ENCODE measurements at places on chromosomes 11 and 22.

GRCh38 chr11:18705651-18706281, 7.2 kb downstream of the TMEM86A start:
- DNase-seq = no peak

DNA sequence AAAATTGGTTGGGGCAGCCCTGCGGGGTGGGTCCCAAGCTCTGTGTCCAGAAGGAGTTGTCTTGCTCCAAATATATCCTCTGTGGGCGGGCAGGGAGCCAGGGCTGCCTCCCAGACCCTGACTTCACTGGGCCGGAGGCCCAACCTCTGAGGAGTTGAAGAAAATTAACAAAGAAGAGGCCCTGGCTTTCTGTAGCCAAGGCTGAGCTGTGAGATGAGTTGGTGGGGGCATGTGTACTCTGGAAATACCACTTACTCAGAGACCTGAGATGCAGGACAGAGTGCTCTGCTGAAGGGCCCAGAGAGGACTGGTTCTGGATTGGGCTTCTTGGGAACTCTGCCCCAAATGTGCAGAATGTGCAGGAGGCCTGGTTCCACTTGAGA, 96.3 kb downstream of the SWAP70 start:
- peak; percentile 82 for DNase-seq

- peak; percentile 25 for DNase-seq
These were observed 14.8 kb downstream of the PLAAT3 start for GRCh38 chr11:63599211-63600122.

GRCh38 chr11:78318321-78319114, 99.1 kb downstream of the GAB2 start:
- no peak for DNase-seq

GRCh38 chr22:31337178-31337577, 9.0 kb downstream of the PATZ1 start:
- no peak for DNase-seq

DNA sequence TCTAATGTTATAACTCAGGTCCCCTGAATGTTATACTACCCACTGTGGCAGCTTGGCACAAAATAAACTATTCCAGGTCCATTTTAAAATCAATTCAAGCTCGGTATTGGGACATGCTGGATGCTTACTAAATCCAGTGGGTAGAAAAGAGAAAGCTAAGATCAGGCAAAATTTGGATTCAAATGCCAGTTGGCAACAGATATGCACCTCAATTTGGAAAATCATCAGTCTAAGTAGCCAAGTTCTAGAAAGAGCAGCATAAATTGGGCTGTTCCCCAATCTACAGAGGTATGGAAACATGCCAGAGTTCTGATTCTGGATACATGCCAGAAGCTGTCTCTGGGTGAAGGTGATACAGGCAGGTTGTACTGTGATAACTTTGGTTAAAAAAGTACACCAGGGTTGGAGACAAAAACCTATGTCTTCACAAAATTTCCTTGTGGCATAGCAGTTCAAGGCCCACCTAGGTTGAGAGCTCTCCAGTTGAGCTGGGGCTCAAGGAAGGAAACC, 427.8 kb downstream of the LRRC4C start:
- DNase-seq = no peak

All from BJ (cell line).